ENCODE measurements at places on chromosomes 12 and 14.

GRCh38 chr12:82866227-82866775 lies 179.6 kb downstream of the TMTC2 start:
- DNase-seq: no peak

- no peak for DNase-seq
Observed at GRCh38 chr14:29111554-29111953, 345.0 kb downstream of the FOXG1 start.

DNA sequence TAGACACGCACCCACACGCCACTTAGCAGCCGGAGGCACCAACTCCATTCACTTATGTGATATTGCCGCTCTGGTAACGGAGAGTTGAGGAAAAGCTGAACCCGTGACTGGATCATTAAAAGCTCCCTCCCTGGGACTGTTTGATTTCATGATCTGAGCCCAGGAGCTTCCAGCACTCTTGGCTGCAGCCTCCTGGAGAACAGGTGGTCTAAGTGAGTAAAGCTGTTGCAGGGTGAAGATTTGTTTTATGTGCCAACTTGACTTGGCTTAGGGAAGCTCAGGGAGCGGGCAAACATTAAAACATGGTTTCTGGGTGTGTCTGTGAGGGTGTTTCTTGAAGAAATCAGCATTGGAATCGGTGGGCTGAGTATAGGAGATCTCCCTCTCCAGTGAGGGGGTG lies 16.9 kb upstream of the TMEM132C start:
- no peak for DNase-seq

DNA sequence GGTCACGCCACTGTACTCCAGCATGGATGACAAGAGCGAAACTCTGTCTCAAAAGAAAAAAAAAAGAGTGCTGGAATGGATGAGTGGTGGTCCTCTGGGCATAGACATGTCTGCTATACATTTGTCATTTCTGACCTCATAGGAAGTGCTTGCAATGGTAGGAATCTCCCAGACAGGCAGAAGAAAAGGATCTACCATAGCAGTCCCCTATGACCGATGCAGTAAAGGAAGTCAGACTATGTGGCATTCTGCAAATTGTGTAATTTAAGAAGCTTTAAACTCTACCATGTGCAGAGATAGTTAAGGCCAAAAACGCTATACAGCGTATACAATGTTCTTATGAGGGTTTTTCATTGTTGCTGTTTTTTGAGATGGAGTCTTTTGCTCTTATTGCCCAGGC lies 24.7 kb upstream of the RAP1B start:
- DNase-seq: peak; percentile 48

GRCh38 chr14:61321385-61322010 lies at the start of gene PRKCH:
PRKCH (plus strand) TSS chr14:61321579; CDS start chr14:61322102, 523 bp downstream.
- peak; percentile 24 for DNase-seq

DNA sequence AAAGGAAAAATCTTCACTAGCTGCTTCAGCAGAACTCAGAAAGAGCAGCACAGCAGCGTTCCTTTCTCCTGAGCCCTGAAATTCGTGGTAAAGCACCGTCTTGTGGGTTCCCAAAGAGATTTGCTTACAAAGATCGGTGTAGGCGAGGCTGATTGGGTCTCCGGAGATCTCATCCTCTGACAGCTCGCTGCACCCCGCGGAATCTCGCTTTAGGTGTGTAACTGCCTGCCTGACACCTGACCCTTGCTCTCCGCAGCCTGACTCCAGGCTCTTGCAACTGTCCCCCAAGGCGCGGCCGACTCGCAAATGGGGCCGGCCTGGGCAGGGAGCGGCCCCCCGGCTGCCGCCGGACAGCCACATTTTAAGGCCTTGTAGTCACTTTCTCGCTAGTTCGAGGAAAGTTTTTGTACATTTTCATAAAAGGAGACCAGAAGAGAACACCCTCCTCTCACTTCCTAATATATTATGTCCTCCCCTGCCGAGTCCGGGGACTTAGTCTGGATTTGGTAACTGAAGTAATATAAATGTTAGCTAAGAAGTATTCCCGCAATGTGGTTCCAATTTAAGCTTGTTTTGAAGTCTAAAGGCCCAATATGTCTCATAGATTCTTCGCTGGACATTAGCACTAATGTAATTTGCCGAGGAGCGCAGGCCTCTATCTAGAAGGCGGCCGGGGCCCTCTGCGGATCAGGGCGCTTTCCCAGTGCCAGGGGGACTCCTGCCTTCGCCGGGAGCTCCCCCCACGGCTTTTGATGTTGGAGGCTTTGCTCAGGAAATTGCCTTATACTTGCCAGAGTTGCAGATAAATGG lies 177.3 kb upstream of the CDKN3 start:
- DNase-seq: no peak

DNA sequence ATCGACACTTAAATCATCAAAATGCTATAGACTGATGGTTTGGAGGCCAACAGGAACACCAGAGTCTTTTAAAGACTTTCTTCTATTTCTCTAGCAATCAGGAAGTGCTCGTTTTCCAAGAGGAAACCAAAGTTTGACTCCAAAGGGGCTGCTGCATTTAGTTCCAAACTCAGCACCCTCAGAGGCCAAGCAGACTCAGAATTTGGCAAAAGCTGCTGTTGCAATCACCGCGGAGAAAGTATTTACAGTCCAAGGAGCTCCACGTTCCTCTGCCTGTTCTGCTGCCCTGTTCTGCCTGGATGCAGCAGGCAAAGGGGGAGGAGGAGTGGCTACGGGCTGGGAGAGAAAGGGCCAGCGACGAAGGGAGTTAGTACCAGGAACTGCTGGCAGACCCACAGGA lies 325.1 kb downstream of the BCL11B start:
- peak; percentile 6 for DNase-seq

- DNase-seq: no peak
Observed at GRCh38 chr14:80465546-80466220, 254.4 kb upstream of the DIO2 start.

GRCh38 chr12:56636675-56637540 lies 6.8 kb upstream of the BAZ2A start:
- peak; percentile 99 for DNase-seq

DNA sequence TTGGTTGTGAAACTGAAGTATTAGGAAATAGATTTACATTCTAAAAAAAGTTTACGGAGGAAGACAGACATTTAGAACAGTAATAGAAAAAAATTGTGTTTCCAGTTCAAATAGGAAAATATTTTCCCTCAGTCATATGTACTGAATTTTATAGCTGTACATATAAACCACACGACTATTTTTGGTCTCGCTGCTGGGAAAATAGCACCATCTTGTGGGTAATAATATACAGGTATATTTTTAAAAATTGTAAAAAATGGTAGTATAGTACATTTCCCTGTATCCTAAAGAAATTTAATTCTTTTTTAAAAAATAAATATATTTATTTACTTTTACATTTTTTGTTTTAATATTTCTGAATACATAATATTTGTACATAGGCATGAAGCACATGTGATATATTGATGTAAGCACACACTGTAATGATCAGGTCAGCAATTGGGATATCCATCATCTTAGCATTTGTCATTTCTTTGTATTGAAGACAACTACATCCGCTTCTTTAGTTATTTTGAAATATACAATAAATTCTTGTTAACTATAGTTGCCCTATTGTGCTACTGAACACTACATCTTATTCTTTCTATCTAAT lies 168.6 kb downstream of the ALX1 start:
- DNase-seq: no peak

GRCh38 chr12:88982694-88983093 lies 369.6 kb downstream of the DUSP6 start:
- DNase-seq: no peak

GRCh38 chr12:90999966-91000365 lies 4.8 kb downstream of the EPYC start:
- DNase-seq: no peak

- no peak for DNase-seq
Observed at GRCh38 chr14:21107283-21107800, 6.5 kb downstream of the TMEM253 start.

GRCh38 chr12:56299853-56300643 lies at the start of gene CS:
CS (minus strand) TSS chr12:56300330; CDS start chr12:56300201, 129 bp downstream.
- DNase-seq: peak; percentile 99

- DNase-seq: no peak
Observed at GRCh38 chr12:107761502-107761904, 566 bp upstream of the PRDM4 start.

DNA sequence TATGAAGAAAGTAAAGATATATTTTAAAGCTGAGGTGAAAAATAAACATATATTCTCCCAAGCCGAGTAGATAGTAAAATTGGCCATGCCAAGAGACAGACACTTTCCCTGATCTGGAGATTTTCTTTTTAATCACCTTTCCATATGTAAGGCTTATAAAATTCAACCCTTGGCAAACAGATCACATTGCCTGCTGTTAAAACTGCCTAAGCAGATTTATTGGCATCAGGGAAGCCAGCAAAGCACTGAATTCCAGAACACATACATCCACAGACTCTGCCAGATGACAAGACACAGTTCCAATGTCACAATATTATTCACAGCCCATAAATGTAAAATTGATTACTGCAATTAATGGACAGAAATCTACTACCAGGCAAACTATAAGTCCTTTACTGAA lies 78.2 kb upstream of the GARIN2 start:
- DNase-seq: no peak

- DNase-seq: no peak
Observed at GRCh38 chr14:36652542-36653201, 9.0 kb upstream of the PAX9 start.

- no peak for DNase-seq
Observed at GRCh38 chr14:83548061-83548839, 1981.7 kb upstream of the FLRT2 start.

All from MV-4-11 (cell line).